ENCODE measurements at places on chromosomes 2 and 18.

DNA sequence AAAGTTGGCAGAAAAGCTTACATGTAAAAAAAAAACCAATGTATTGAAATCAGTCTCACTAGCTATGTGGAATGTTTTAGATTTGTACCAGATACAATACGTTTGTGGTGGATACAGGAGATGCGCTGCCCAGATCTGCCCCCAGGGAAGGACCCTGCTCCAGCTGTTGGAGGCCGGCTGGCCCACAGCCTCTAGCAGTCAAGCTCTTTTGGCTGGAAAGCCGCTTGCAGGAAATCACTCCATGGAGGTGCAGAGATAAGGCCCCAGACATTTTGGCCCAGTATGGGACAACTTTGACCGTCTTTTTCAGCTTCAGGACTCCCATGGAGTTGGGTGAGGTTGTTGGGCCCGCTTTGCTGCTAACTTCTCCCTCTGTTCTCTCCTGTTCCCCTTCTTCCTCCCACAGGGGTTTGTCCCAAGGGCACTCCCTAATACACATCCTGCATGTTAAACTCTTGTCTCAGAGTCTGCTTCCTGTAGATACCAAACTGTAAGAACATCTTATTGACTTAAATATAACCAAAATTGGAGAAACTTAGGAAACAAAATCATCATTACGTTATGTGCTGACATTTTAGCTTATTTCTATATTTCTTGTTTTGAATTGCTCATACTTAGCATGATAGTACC, 1.7 kb upstream of the QPCT start:
- DNase-seq: no peak

DNA sequence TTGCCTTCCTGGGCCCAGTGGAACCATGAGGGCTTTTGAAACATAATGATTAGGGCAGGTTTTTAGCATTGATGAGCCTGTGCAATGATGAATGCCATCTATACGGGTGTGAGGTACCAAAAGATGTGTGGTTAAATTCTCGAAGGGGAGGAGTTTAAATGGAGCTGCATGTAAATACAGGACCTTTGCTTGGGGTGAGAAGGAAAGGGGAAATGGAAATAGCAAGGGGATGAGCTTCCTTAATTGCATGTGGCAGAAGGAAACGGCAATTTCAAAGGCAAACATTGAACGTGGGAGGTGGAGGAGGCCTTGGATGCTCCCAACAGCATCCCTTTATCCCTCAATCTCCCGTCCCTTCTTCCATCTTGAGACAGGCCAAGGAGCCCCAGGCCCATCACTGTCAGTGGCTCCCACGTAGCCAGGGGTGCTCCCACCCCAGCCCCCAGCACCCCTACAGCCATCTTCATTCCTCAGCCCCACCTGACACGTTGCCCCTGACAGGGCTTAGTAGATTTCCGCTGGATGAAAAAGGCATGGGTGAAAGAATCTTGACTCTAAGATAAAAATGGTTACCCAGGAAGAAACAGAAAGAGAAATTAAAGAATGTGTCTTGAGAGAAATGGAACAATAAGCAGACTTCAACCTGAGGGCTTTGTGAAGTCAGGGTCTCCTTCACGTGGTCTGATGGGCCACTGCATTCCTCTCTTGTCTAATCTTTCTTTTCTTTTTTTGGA, 32.5 kb downstream of the INPP5D start:
- DNase-seq: no peak

DNA sequence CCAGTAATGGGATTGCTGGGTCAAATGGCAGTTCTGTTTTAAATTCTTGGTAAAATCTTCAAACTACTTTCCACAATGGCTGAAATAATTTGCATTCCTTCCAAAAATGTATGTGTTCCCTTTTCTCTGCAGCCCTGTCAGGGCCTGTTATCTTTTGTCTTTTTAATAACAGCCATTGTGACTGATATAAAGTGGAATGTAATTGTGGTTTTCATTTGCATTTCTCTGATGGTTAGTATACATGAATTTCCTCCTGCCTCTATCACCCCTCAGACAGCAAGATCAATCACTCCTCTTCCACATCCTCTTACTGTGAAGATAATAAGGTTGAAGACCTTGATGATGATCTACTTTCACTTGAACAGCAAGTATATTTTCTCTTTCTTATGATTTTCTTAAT, 304.8 kb upstream of the FSIP2 start:
- DNase-seq: no peak

DNA sequence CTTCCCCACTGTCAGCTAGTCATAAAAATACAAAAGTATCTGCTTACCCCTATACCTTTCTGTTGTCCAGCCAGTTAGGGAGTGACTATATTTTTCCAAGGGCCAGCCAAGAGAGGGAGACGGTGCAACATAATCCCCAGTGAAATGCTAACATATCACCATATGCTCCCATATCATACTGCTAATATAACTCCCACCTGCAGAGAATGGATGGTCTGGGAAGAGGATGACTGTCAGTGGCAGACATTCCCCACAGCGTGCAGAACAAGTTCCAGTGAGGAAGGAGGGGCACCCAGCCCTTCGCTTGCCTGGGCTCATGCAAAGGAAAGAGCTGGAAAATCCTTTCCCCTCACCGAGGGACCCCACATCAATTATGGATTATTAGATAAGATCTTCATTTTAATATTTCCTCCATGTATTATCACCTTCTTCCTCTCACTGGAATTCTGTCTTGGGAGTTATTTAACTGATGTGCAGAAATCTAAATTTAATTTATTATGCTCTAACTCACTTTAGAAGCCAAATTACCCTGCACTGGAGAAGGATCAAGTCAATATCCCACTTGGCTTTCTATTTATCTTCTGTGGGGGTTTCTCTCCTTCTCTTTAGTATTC, 135.6 kb downstream of the GALNT14 start:
- no peak for DNase-seq

DNA sequence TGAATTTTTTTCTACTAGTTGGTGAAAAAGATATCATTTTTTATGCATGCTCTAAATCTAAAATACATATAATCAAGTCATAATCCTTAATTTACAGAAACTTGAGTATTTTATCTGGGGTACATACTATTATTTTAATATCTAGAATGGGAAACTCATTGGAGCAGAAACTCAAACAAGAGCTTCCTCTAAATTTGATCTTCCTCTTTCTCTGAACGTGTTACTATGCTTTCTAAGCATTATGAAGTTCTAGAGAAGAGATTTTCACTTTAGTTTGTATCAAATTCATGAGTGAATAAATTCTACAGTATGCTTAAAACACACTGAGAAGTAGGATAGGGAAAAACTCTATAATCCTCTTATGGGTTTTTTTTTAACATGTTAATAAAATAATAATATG, 20.6 kb upstream of the SLC38A11 start:
- DNase-seq: no peak

GRCh38 chr2:177075254-177075653, 137.3 kb upstream of the HNRNPA3 start:
- no peak for DNase-seq

DNA sequence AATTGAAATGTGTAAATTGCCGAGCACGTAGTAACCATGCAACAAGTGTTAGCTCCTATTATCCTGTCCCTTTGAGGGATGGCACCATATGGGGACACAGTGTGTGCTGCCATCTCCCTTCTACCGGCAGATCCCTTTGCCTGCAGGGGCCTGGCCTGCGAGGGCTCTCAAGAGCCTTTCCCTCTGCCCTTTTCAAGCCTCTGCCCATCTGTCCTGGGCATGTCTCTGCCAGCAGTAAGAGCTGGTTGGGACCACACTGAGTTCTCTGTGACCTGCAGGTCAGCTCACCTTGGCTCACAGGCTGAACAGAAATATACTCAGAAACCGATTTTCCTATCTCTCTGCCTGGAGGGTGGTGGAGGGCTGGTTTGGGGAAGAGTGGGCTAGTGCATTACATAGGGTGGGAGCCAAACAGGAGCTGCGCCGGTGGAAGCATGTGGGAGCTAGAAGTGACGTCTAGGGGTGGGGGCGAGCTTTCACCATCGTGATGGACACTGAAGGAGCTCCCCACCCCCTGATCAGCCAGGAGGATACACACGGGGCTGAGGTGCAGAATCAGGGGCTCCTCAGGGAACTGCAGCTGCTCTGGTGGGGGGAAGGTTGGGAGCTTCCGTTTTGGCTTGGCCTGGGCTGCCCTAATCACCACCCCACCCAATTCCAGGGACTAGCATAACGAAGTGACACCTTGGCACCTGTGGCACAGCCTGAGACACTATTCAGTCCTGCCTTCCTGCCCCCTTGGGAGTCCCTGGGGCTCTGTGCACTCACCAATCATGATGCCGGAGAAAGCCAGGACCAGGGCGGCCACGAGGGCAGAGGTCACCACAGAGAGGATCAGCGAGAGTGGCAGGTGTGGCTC, 109.7 kb downstream of the CLIP4 start:
- no peak for DNase-seq

DNA sequence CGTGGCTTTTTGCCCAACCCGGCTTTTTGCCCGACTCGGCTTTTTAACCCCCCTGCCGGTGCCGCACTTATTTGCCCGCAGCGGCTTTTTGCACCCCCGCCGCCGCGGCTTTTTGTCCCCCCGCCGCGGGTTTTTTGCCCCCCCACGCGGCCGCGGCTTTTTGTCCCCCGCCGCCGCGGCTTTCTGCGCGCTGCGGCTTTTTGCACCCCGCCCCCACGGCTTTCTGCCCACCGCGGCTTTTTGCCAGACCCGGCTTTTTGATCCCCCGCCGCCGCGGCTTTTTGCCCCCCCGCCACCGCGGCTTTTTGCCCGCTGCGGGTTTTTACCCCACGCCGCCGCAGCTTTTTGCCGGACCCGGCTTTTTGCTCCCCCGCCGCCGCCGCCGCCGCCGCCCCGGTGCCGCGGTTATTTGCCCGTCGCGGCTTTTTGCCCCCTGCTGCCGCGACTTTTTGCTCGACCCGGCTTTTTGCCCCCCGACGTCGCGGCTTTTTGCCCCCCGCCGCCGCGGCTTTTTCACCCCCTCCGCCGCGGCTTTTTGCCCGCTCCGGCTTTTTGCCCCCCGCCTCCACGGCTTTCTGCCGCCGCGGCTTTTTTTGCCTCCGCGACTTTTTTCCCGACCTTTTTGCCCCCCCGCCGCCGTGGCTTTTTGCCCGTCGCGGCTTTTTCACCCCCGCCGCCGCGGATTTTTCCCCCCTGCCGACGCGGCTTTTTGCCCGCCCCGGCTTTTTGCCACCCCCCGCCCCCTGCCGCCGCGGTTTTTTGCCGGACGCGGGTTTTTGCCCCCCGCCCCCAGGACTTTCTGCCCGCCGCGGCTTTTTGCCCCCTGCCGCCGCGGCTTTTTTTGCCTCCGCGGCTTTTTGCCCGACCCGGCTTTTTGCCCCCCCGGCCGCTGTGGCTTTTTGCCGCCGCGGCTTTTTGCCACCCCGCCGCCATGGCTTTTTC, 2786.5 kb downstream of the RPIA start:
- DNase-seq: no peak

DNA sequence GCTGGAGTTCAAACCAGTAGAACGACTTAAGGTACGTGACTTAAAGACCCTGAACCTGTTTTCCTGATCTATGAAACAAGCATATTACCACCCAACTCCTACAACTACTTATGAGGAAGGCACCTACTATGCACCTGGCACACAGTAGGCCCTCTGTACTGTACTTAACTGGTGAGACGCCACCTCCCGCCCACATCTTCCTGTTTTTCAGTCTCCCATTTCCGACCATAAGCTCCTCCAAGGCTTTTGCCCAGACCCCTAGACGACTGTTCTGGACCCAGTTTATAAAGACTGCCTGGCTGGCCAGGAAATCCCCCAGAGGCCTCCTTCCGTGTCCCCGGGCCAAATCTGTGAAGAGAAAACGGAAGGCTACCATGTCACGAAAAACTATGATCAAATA, 1.5 kb downstream of the GALNT14 start:
- DNase-seq: no peak

DNA sequence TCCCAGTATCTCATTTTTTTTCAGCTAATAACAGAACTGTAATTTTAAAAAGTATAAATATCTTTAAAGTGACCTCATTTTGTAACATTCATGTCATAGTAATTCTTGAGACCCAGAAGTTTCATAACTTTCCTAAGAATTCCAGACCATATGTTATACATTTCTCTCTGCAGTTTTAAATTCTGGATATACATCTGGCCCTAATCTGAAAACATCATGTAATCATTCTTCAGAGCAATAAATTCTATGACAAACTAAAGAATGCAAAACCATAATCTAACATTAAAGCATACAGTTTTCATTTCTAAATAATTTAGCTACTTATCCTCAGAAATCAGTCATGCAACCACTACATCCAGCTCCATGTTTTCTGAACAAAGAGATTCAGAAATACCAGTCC, 198.3 kb upstream of the SLC35G4 start:
- no peak for DNase-seq

DNA sequence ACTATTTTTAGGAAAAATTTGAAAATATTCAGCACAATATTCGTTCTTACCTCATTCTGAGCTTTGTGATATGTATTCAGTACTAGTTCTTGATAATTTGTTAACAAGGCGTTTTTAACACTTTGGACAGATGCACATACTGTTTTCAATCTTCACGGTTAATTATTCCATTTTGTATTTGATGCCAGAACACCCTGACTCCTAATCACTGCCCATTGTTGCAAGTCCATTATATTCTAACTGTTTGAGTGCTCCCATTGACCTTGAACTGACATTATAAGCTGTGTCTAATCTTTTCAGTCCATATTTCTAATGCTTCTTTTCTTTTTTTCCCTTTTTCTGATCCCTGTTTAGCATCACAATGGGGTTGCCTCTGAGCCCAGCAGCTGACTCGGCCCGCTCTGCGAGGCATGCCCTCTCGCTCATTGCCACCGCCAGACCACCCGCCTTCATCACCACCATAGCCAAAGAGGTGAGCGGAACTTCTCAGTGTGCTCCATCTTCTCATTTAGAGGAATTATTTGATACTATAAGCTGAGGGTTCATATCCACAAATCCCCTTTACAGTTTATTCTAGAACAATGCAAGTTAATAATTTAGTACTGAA, 211.3 kb upstream of the BOD1L2 start:
- DNase-seq: no peak

GRCh38 chr2:98295721-98296414, 50.4 kb upstream of the CNGA3 start:
- no peak for DNase-seq

DNA sequence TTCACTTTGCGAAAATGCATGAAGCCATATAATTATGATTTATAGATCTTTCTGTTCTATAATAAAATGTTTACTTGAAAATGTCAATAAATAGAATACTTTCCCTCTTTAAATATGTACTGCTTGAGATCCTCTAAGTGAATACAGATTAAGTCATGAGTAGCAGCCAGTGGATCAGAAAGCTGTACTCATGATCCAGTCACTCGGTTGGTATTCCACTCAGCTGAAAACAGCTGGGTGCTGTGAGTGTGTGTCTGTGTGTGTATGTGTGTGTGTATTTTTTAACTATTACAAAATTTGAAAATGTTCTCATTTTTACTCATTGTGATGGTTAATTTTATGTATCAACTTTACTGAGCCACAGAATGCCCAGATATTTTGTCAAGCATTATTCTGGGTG, 141.6 kb upstream of the CYP26B1 start:
- no peak for DNase-seq

GRCh38 chr2:5042666-5043440, 649.3 kb upstream of the SOX11 start:
- no peak for DNase-seq

- DNase-seq: no peak
Measured at GRCh38 chr2:189486237-189486770, 45.0 kb downstream of the WDR75 start.

- DNase-seq: no peak
Measured at GRCh38 chr2:222978850-222979249, 73.1 kb upstream of the KCNE4 start.

All from activated CD4-positive, alpha-beta T cell treated with anti-CD3 and anti-CD28 coated beads for 4 hours (primary cell).